Stimulated activated CD8-positive, alpha-beta memory T cell treated with anti-CD3 and anti-CD28 coated beads, Interleukin-4, amount 100 ng/mL, for 1 hour (primary cell): ENCODE measurements at places on chromosomes 16 and 17.

GRCh38 chr16:58859958-58860669, 126.0 kb upstream of the GOT2 start:
- no peak for DNase-seq

GRCh38 chr16:51302042-51302441, 151.0 kb upstream of the SALL1 start:
- no peak for DNase-seq

GRCh38 chr17:79592198-79592597, 18.7 kb downstream of the RBFOX3 start:
- no peak for DNase-seq

DNA sequence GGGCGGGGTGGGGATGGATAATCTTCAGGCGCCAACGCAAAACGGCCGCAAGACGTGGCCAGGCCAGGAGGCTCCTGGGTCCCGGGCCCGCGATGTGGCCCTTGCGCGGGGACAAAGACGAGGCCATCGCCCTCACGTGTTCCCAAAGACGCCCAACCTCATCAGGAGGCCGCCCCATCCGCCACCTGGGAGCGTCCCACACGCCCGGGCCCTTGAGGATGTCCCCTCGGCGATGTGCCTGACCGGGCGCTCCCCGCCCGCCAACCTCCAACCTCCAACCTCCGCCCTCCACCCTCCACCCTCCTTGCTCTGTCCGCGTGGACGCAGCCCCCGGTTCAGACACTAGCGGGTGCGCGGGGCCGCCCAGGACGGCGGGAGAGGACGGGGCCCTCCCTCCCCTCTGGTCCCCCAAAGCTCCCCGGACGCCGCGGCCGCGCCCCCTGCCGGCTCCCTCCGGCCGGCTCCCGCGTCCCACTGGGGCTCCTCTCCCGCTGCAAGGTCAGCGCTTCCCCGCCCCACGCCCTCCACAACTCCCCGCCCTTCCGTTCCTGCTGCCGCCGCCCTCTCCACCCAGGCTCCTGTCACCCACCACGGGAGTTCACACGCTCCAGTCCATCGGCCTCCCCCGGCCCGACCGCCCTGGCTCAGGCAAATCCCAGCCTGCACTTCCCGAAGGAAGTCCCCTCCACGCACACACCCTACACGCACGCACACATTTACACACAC, 250.8 kb upstream of the RPL38 start:
- DNase-seq = no peak
